CD4-positive, alpha-beta T cell treated with Interleukin-17A for 4 hours (primary cell): ENCODE measurements at places on chromosomes 6 and 20.

DNA sequence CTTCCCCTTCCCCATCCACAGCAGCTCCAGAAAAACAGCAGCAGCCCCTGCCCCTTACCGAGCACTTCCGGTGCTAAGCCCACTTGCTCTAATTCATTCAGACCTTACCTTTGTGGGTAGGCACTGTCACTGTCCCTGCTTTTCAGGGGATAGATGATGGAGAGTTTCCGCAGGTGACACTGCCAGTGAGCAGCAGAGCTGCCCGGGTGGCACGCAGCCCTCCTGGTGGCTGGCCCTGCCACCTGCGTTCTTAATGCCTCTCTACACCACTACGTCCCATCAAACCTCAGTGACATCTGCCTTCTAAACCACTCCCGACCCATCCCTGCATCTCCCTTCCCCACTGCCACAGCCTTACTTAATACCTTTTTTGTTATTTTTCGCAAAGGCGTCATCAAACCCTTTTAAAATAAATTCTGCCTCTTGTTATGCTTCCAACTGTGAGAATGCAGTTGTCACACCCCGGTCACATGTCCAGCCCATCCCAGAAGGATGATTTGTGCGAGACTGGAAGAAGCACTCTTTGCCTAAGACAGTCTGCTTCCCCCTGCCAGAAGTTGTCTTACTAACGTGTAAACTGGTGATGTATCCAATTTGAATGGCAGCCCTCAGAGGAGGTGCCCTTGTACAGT lies 89.7 kb downstream of the NFATC2 start:
- no peak for DNase-seq

DNA sequence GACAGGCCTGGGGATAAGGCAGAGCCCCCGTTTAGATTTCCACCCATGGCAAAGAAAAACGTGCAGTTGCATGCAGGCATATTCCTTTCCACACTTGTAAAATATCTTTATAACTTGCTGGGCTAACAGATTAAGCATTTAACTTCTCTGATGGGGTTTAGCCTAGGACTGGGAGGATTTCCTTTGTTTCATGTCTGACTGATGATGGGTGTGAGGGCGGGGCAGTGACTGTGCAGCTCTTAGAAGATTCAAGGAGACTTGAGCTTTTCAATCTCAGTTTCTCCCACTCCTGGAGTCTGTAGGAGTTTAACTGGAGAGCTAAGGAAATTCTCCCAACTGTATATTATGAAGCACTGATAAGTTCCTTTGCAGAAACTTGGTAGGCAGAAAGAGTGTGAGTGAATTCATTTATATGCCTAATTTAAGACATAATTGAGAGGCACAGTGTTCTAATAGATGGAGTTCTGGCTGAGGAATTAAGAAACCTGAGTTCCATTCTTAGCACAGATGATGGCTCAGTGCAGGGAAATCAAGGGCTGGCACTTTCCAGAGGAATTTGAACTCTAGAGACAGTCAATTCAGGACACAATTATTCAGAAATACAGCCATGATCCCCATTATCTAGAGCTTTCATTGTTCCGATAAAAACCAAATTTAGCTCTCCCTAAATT lies 214.6 kb upstream of the CNR1 start:
- no peak for DNase-seq

- DNase-seq: no peak
Measured at GRCh38 chr6:165762876-165763275, 99.8 kb upstream of the PDE10A start.

DNA sequence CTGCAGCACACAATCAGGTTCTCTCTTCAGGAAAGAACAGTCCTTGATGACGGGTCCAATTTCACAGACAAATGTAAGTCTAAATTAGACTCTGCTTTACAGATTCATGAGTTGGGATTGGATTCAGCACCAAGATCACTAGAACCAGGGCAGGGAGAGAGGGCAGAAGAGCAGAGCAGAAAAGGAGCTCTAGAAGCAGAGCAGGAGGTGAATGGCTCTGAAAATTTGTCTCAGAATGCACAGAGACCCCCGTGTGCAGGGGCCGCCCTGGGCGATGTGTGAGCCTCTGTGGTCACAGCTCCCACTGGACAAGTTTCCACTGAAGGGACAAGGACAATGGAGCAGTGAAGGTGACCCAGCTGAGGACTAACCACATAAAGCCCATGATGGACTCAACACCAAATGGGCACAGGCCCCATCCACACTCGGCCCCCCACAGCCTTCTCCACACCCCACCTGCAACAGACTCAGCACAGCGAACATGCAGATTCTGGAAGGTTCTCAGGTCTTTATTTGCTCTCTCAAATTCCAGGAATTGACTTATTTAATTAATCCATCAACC lies 3.5 kb downstream of the HLA-B start:
- no peak for DNase-seq

GRCh38 chr6:79081663-79082062 lies 3.6 kb upstream of the PHIP start:
- no peak for DNase-seq

DNA sequence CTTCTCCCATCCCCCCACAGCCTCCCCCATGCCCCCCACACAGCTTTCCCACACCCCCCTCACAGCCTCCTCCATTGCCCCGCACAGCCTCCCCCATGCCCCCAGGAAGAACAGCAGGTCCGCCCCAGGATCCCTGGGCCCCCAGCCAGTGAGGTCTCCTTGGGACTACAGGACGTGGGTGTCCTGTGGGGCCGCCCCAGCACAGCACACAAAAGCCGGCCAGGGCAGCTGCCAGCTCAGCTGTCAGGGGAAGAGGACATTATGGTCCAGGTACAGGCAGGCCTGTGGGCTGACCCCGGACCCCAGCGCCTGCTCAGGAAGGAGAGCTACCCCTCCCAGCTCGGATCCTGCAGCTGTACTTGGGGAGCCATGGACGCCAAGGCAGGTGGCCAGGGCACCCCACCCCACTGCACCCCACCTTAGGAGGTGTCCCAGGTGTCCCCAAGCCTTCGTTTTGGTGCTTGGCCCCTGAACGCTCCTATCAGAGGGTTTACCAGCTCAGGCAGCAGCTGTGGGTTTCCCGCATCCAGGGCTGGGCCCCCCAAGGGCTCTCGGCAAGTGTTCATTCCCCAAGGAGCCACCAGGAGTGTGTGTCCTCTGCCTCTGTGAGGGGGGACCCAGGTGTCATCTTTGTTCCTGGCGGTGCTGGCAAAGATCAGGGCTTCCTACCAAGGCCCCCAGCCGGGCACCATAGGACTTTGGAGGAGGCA lies 42.3 kb upstream of the GATA5 start:
- no peak for DNase-seq

- no peak for DNase-seq
Measured at GRCh38 chr20:11920083-11920482, 2.4 kb downstream of the BTBD3 start.

DNA sequence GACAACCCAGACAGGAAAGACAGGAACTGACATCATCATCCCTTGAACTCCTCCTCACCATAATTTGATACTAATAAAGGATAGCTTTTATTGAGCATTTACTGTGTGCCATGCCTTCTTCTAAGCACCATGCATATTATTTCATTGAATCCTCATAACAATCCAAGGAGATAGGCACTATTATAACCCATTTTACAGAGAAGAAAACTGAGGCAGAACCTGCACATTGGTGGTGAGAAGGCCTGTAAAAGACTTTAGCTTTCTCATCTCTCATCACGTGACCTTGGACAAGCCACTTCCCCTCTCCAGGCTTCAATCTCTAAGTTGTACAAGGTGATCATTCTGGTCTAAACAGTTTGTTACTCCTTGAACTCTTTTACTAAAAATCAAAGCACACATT lies 34.5 kb upstream of the PREX1 start:
- no peak for DNase-seq
